PC-9 (cell line): ENCODE measurements at places on chromosomes 3 and 15. TPM values are rescaled to one million over a fixed set of nuclear protein-coding genes. Genes with fewer than 3 reads are reported as not detected.

Gene GOLGA8G
- total RNA-seq: not detected in 2 replicates

Gene CCR3
- 1.7 and 3.1 TPM in 2 replicates for total RNA-seq

Gene ITGB5
- 226 and 287 TPM in 2 replicates for total RNA-seq

Gene SPINK8
- not detected in 2 replicates for total RNA-seq

Gene MUC20
- 98.1 and 176 TPM in 2 replicates for total RNA-seq

Gene ADAMTSL3
- 3.2 and 5.0 TPM in 2 replicates for total RNA-seq

Gene KLHDC8B
- 13.1 and 15.3 TPM in 2 replicates for total RNA-seq

Gene SLC2A2
- total RNA-seq: not detected in 2 replicates

Gene IL12A
- total RNA-seq: 0.28 and 0.40 TPM in 2 replicates

Gene TRH
- total RNA-seq: not detected in 2 replicates

Gene GRAMD2A
- 48.5 and 60.2 TPM in 2 replicates for total RNA-seq

Gene CDCP1
- 75.7 and 85.0 TPM in 2 replicates for total RNA-seq

Gene DBR1
- 17.4 and 18.4 TPM in 2 replicates for total RNA-seq

Gene ECE2
- total RNA-seq: not detected in 2 replicates

Gene PLSCR5
- not detected in 2 replicates for total RNA-seq

Gene SPINT1
- 141 and 180 TPM in 2 replicates for total RNA-seq

Gene A4GNT
- not detected in 2 replicates for total RNA-seq

Gene FOXB1
- 2.2 and 2.7 TPM in 2 replicates for total RNA-seq

Gene P2RY13
- total RNA-seq: not detected in 2 replicates

Gene POLQ
- 14.3 and 15.6 TPM in 2 replicates for total RNA-seq

Gene XCR1
- total RNA-seq: 0.13 and 0.18 TPM in 2 replicates

Gene SH3BP5
- total RNA-seq: 31.6 and 39.3 TPM in 2 replicates

Gene CHRNA7
- total RNA-seq: not detected in 2 replicates

Gene TRIM42
- not detected in 2 replicates for total RNA-seq

Gene OSTN
- total RNA-seq: not detected in 2 replicates

Gene GPR62
- total RNA-seq: not detected in 2 replicates

Gene ETV5
- 39.3 and 65.7 TPM in 2 replicates for total RNA-seq

Gene NDUFB4
- 152 and 217 TPM in 2 replicates for total RNA-seq

Gene GABRA5
- not detected in 2 replicates for total RNA-seq

Gene PRR20G
- not detected in 2 replicates for total RNA-seq

Gene VILL
- total RNA-seq: 14.1 and 14.7 TPM in 2 replicates

Gene ZMAT3
- total RNA-seq: 5.9 and 7.2 TPM in 2 replicates

Gene TJP1
- 152 and 159 TPM in 2 replicates for total RNA-seq
